ENCODE measurements at places on chromosomes 13 and 19.
A peak's percentile ranks its signal among the peaks of the same experiment; 100 is the strongest.

DNA sequence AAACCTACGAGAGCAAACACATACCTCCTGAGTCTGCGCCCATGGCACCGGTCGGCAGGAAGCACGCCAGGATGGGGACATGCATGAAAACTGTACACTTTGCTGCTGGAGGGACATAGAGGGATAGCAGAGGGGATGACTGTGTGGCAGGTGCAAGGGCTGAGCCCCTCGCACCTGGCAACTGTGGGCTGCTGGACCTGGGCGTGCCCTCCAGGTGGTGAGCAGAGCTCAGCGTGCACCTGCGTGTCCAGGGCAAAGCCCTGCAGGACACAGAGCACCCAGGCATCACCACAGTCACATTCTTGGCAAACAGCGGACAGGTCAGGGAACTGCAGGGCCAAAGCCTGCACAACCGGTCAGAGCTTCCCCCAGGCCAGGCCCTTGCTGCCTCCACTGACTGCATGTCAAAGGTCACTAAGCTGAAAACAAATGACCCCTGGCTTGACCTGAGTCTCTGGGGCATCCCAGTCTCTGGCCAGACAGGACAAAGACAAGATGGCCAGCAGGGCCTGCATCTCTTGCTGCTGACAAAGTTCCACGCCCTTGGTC is 9.0 kb upstream of the ISYNA1 start:
- DNase-seq, result no peak

DNA sequence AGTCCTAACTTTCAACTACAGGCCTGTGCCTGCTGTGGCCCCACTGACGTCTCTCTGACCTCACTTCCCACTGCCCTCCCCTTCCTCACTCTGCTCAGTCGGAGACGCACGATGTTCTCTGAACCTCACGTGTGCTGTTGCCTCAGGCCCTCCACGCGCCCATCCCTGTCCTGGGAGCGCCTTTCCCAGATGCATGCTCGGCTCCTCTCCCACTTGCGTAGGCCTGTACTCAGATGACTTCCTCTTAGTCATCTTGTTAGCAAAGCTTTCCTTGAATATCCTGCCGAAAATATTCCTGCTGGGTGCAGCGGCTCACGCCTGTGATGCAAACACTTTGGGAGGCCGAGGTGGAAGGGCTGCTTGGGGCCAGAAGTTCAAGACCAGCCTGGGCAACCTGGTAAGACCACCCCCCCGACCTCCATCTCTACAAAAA is 9.3 kb upstream of the SYT5 start:
- DNase-seq, result no peak

GRCh38 chr19:4246767-4247593 is at the start of gene YJU2:
Gene YJU2, plus strand, starts transcription at chr19:4247080. Its CDS starts 67 bp downstream, at chr19:4247147.
- peak; percentile 98 for DNase-seq

DNA sequence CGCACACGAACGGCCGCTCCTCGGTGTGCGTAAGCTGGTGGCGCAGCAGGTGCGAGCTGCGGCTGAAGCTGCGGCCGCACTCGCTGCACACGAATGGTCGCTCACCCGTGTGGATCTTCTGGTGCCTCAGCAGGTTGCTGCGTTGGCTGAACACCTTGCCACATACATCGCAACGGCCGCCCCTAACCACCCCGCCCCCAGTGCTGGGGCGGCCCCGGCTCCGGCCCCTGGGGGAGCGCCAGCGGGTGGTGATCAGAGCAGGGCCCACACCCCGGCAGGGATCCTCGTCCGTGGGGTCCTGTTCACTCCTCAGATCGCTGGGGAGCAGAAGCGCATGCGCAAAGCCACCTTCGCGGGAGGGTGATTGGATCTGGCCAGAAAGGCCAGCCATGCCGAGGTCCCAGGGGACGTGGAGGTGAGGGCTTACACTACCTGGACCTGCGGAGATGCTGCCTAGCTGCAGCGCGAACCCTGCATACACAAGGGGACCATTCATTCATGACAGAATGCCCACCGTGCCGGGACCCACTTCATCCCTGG is 4.7 kb upstream of the UBE2M start:
- no peak for DNase-seq

Data from stimulated activated CD8-positive, alpha-beta memory T cell treated with anti-CD3 and anti-CD28 coated beads, Interleukin-2, amount 100 ng/mL, for 1 hour (primary cell).